ENCODE measurements at places on chromosomes 2 and 18.

DNA sequence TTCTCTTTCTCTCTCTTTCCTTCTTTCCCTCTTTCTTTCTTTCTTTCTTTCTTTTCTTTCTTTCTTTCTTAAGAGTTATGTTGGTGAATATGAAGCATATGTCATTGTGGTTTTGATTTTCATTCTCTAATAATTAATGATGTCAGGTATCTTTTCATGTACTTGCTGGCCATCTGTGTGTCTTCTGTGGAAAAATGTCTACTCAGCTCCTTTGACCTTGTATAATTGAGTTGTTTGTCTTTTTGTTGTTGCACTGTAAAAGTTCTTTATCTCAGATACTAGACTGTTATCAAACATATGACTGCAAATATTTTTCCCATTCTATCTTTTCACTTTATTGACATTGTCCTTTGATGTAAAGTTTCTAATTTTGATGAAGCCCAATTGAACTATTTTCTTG is 645.1 kb downstream of the CNTNAP5 start:
- no peak for DNase-seq

GRCh38 chr2:7835151-7835550 is 846.7 kb upstream of the ID2 start:
- no peak for DNase-seq

DNA sequence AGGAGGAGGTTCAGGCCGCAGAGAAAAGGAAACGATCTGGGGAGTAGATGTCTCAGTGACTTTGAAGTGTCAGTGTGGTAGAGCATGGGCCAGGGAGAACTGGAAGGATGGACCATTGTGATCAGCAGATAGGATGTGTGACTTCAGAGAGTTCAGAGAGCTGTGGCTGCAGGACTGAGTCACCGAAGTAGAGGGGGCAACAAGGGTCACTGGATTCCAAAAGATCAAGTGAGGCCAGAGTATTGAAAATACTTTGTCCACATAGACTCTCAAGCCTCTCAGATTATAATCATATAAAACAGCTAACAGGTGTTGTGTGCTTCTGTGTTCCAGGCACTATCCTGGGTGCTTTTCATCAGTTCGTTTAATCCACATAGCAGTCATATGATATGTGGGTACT is 99.4 kb downstream of the CRIM1 start:
- no peak for DNase-seq

GRCh38 chr2:1644427-1644826 is 99.9 kb downstream of the PXDN start:
- DNase-seq: no peak

Data from fibroblast of skin of right biceps (primary cell).